ENCODE measurements at places on chromosomes 16 and 17.

DNA sequence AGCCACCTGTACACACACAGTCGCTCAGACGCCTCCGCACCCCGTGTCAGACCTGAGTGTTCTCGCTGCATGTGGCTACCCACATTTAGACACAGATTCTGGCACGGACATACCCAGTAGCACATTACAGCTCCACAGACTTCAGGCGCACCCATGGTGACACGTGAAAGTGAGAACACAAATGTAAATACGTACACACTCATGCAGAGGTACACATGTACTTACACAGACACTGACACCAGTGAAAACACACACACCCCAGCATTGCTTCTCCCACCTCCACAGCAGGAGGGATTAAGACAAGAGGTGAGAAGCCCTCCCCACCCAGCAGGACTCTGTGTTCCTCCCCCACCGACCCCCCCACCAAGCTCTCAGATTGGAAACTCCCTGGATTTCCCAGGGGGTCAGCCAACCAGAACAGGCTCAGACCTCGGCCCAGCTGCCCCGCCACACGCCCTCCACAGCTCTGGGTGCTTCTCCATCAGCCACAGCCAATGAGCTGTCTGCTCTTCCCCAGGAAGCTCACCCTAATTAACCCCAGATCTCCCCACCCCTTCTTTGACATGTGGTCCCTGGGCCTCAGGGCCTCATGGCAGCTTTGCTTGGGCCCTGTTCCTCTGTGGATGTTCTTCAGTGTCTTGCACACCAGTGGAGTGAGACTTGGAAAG, 5.3 kb upstream of the FOXN1 start:
- DNase-seq, result no peak

DNA sequence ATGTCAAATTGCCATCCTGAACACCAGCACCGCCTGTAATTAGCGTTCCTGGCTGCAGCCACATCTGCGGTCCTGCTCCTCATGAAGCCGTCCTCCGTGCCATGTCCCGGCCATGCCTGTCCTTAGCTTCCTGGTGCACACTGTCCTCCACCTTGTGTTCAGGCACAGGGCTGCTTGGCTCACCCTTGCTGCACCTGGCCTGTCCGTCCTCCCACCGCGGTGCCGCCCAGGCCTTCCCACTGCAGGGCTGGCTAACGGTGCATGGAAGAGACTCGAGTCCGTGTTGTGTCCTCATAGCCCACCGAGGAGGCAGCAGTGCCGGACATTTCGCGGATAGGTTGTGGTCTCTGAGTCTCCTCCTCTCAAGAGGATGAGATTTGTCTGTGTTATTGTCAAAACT, 20.4 kb downstream of the DUSP14 start:
- no peak for DNase-seq

DNA sequence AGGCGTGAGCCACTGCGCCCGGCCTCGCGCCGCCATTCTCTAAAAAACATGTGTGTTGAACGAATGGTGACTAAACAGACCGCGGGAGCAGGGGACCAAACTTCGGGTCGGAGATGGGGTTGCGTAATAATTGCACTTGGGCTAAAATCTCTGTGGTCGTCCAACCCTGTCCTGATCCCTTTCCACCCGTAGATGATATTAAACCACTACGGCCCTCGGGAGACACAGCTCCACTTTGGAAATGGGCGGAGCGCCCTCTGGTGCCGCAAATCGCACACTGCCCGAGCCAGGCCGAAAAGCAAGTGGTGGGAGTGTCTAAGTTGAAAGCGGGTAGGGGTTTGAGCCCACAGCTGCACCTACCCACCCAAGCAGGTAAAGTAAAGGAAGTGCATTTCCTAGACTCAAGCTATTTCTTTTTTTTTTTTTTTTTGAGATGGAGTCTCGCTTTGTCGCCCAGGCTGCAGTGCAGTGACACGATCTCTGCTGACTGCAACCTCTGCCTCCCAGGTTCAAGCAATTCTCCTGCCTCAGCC, 17.0 kb downstream of the CAVIN1 start:
- DNase-seq, result no peak

GRCh38 chr16:80300876-80301275, 239.9 kb upstream of the DYNLRB2 start:
- no peak for DNase-seq

- no peak for DNase-seq
Observed at GRCh38 chr17:38511150-38512108, 83.2 kb downstream of the ARHGAP23 start.

GRCh38 chr16:1917665-1918350, 407 bp downstream of the HS3ST6 start:
- no peak for DNase-seq

GRCh38 chr17:75872434-75873351, 5.7 kb downstream of the TRIM47 start:
- no peak for DNase-seq

DNA sequence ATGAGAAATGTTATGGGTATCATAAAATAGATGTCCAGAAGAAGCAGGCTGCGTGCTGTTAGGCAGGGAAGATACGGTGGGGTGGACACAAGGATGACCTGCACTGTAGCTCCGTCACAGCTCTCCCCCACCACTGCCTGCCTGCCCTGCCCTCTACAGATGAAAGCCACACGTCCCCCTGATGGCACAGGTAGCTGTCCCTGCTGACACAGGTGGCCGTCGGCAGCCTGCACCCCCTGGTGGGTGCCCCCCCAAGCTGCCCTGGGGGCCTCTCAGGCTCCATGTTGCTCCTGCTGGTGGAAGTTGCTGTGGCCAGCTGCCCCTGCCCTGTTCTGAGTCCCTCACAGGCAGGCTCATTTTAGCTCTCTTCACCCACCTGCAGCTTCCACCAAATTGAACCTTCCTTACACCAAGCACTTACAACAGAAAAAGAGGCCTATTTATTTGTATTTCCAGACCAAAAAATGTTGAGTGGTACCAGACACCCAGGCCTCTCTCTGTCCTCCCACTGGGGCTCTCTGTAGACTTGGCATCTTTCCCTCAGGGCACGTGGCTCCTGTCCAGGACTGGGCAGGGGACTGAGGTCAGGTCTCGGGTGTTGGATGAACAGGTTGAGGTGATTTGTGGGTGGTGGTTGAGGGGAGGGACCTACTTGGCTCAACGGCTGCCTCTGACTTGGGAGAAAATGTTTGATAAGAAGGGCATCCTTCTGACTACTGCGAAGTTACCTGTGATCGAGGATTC, 50.1 kb upstream of the CACNG5 start:
- no peak for DNase-seq

DNA sequence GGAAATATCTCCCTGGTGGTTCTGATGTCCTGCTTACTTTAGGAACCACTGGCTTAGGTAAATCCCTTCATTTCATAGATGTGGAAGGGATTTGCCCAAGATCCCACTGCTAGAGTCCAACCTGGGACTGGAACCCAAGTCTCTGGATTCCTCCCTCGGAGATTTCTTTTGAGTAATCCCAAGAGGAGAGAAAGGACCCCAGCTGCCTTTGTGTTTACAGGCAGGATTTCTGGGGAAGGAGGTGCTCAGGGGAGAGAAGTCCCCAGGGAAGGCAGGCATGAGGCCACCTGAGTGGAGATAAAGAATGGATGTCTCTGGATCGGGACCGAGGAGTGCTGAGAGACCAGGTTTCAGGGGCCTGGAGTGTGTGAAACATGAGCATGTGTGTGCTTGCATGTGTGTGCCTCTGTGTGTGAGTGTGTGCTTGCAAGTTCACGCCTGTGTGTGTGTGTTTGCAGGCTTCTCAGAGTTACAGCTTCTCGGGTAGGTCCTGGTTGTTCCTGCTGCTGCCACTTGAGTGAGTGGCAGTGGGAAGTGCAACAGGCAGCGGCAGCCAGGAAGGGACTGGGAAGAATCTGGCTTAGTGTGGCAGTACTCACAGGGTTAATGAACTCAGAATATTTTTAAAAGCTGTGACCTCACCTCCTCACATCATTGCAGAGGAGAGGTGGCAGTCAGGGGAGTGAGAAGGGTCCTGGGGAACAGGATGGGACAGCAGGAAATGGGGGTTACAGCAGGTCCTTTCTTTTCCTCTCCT, 2.2 kb downstream of the KCNH6 start:
- no peak for DNase-seq

DNA sequence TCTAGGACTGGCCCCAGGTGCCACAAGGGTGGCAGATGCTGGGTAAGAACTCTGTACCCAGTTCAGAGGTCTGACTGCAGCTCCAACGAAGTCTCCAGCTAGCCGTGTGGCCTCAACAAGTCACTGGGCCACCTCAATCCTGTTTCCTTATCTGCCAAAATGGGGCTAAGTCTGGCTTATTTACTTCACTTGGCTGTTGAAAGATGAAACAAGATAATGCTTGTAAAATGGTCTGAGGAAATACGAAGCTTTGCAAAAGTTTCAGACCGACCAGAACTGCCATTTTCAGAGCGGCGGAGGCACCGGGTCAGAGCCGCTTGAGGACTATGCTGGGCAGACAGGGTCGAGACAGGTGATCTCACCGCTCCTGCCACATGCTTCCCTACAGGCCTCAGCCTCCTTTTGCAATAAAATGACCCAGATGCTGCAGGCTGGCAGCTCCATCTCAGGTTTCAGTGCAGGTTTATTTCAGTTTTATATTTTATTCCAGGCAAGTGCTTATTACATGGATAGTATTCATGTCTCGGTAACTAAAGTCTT, 17.2 kb downstream of the MNT start:
- no peak for DNase-seq

DNA sequence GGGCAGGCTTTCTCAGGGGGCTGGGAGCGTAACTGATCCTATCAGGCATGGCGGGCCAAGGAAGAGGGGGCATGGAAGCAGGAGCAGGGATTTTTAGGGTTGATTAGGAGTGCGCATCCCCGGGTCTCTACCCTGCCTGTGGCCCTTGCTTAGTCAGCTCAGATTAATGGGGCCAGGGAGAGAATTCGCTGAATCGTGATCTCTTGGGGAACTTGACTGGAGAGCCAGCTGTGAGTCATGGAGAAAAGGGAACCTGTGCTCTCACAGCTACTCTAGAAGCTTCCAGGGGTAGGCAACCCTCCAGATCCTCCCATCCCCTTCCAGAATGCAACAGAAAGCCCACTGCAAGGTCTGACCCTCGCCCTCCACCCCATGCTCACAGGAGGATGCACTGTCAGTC, 3.6 kb downstream of the FOXN1 start:
- no peak for DNase-seq

GRCh38 chr16:58426966-58427365, 34.7 kb downstream of the GINS3 start:
- no peak for DNase-seq

DNA sequence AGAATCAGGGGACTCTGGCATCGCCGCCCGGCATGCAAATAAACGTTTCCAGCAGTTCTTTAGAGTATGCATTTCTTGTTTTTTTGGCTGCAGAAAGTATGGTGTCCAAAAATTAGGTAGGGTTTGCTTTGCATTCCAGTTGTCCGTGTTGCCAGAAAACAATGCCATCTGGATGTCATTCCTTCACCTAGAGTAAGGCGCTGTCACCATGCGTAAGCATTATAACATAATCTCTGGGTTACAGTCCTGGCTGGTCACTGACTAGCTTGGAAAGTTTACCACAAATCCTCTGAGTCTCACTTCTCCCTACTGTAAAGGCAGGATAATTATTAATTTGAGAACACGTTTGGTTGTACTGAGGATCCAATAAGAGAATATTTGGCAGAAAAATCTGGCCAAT, 457.7 kb downstream of the XYLT1 start:
- no peak for DNase-seq

DNA sequence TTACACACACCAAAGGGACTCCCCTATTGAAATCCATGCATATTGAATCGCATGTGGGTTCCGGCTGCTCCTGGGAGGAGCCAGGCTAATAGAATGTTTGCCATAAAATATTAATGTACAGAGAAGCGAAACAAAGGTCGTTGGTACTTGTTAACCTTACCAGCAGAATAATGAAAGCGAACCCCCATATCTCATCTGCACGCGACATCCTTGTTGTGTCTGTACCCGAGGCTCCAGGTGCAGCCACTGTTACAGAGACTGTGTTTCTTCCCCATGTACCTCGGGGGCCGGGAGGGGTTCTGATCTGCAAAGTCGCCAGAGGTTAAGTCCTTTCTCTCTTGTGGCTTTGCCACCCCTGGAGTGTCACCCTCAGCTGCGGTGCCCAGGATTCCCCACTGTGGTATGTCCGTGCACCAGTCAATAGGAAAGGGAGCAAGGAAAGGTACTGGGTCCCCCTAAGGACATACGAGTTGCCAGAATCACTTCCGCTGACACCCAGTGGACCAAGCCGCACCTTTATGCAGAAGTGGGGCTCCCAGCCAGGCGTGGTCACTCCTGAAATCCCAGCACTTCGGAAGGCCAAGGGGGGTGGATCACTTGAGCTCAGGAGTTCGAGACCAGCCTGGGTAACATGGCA, 2.2 kb downstream of the GAA start:
- DNase-seq, result no peak

DNA sequence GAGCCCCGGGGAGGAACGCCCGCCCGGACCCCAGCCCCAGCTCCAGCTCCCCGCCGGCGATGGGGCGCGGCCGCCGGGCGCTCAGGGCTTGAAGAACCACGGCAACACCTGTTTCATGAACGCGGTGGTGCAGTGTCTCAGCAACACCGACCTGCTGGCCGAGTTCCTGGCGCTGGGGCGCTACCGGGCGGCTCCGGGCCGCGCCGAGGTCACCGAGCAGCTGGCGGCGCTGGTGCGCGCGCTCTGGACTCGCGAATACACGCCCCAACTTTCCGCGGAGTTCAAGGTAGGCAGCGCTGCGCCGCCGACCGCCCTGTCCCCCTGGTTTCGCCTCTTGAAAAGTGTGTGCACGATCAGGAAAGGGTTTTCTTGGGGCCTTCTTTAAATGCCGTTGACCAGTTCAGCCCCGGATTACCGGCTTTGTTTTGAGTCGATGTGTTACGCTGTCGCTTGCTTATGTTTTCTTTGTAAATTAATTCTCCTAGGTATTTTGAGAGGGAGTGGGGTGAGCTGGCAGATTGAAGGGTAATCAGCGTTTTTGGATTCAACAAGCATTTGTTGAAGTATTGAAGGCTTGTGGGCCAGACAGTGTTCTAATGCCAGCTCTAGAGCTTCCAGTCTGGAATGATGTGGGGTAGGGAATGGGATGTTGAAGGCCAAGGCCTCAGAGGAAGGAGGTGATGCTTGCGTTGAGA, 681 bp downstream of the USP43 start:
- DNase-seq, result no peak

GRCh38 chr16:52581530-52581929, 34.6 kb upstream of the TOX3 start:
- DNase-seq, result no peak

GRCh38 chr17:41176744-41177387, 1.2 kb downstream of the KRTAP4-2 start:
- DNase-seq, result no peak

Data from iPS DF 19.7 (cell line).